ENCODE measurements at places on chromosomes 5 and 9. TPM values are rescaled to one million over a fixed set of nuclear protein-coding genes. Genes with fewer than 3 reads are reported as not detected.

The SAXO1 gene
- not detected for total RNA-seq

The CNOT6 gene
- 17.2 TPM for total RNA-seq

The IFNA2 gene
- total RNA-seq: not detected

The EFCAB9 gene
- not detected for total RNA-seq

The CCNI2 gene
- total RNA-seq: not detected

The LCN15 gene
- not detected for total RNA-seq

The C9orf50 gene
- total RNA-seq: not detected

The GRXCR2 gene
- total RNA-seq: not detected

The ANXA6 gene
- 329 TPM for total RNA-seq

The COL5A1 gene
- 185 TPM for total RNA-seq

The COL23A1 gene
- 0.05 TPM for total RNA-seq

The PCDHB13 gene
- 3.0 TPM for total RNA-seq

The IL5 gene
- not detected for total RNA-seq

The CCIN gene
- total RNA-seq: 0.19 TPM

The DPYSL3 gene
- total RNA-seq: 67.0 TPM

The IFNK gene
- total RNA-seq: not detected

The IQGAP2 gene
- 3.6 TPM for total RNA-seq

The HK3 gene
- total RNA-seq: not detected

The MYOZ3 gene
- 0.93 TPM for total RNA-seq

The GHR gene
- total RNA-seq: 1.8 TPM

The RFESD gene
- 0.29 TPM for total RNA-seq

The KIAA0825 gene
- 2.9 TPM for total RNA-seq

The HAND1 gene
- total RNA-seq: not detected

The CERT1 gene
- total RNA-seq: 20.1 TPM

The WDR38 gene
- total RNA-seq: not detected

The AGGF1 gene
- 17.4 TPM for total RNA-seq

The LRRC70 gene
- 27.5 TPM for total RNA-seq

The PDE8B gene
- total RNA-seq: 0.12 TPM

The CENPH gene
- total RNA-seq: 6.8 TPM

The PCDHB7 gene
- total RNA-seq: 2.4 TPM

The UBTD2 gene
- total RNA-seq: 18.5 TPM

The TNFSF8 gene
- not detected for total RNA-seq

The SLC26A2 gene
- 17.6 TPM for total RNA-seq

The GRIA1 gene
- total RNA-seq: not detected

The GFI1B gene
- total RNA-seq: not detected

The KLF4 gene
- total RNA-seq: 10.3 TPM

The PCDHA6 gene
- 0.58 TPM for total RNA-seq

The C9 gene
- 0.44 TPM for total RNA-seq

The CCDC183 gene
- total RNA-seq: 0.48 TPM

The HTR1A gene
- not detected for total RNA-seq

The SPACA9 gene
- 3.2 TPM for total RNA-seq

The ZNF879 gene
- 3.2 TPM for total RNA-seq

The POU4F3 gene
- total RNA-seq: 0.12 TPM

The PPP3R2 gene
- total RNA-seq: not detected

The SHISAL2B gene
- total RNA-seq: not detected

The COL27A1 gene
- 22.2 TPM for total RNA-seq

The DBH gene
- not detected for total RNA-seq

The EIF4E1B gene
- total RNA-seq: not detected

All from glomerular endothelial cell (primary cell).